ENCODE measurements at places on chromosomes 1 and 21.
A peak's percentile ranks its signal among the peaks of the same experiment; 100 is the strongest.

DNA sequence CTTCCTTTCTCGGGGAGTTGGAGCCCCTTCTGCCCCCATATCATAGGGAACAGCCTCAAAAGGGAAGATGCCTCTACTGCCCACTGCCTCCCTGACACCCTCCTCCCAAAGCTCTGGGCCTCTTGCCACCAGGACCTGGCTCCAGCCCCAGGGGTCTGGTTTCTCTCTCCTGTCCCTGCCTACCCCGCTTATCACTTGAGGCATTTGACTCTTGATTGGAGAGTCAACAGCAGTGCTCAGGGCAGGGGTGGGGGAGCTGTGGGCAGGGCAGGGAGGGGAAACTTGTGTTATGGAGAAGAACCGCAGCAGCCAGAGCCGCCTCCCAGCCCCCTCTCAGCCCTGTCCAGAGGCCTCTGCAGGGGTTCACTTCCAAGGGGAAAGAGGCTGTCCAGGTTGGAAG, 573 bp downstream of the TRIM63 start:
- DNase-seq, result no peak

DNA sequence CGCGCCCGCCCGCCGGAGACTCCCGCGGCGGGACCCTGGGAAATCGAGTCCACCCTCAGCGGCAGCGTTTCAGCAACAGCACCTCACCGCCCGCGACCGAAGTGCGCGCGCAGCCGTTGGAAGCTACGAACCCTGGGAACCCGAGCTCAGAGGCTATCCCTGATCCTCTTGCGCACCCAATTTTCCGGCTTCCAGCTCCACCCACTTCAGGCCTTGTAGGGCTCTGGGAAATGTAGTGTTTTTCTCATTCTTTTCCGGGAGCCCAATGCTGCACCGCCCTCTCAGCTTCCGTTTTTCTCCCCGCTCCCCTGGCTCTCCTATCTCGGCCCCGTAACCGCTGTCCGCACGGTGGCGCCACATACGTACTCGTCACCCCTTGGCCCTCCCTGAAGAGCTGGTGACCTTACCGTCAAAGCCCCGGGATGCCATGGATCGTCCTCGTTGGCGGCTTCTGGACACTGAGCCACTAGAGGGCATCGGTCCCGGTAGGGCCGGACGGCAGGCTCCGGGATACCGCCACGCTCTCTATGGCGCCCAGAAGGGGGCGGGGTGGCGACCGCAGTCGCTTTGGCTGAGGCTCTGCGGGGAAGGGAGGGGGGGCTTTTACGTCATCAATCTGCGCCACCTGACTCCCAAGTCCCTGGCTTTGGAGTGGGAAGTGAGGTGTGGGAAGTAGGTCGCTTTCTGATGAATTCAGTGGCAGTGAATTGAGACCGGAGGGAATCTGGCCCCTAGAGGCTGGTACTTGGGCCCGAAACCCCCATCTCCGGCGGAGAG, at the start of the genes ODR4 and TPR:
ODR4 (plus strand) TSS at position 687 of the 777 bp plus-strand sequence. CDS start 3,948 bp downstream, outside the sequence.
TPR (minus strand) TSS at position 102 of the 777 bp plus-strand sequence. CDS start 225 bp downstream, outside the sequence.
- DNase-seq, result peak; percentile 97

GRCh38 chr1:212078826-212079225, 43.3 kb downstream of the DTL start:
- DNase-seq, result no peak

DNA sequence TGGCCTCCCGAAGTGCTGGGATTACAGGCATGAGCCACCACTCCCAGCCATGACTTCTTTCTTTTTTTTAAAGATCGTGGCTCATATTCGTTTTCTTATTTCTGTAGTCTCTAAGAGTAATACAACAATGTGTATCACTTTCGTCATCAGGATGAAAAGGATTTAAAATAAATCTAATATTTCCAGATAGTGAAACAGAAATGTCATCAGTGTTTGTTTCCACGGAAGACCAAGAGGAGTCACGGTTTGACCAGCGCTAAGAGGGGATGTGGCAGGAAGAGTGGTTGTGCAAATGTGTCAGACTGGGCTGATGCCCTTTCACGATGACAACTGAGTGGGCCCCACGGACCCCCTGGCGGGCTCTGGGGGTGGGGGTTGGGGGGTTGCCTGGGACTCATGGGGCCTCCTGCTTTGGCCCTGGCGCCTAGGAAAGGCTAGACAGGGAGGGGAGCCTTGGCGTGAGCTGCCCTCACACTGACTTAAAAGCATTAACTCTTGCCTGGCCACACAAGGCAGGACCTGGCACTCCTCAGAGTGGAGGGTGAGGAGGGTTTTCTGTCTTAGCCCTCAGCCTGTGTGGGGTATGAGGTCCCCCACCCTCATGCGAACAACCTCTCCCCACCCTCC, 8.4 kb downstream of the SOX13 start:
- DNase-seq, result no peak

GRCh38 chr1:227260433-227260832, 57.9 kb downstream of the CDC42BPA start:
- no peak for DNase-seq

All from AG20443 (cell line).